Activated CD4-positive, alpha-beta T cell treated with anti-CD3 and anti-CD28 coated beads for 48 hours (primary cell): ENCODE measurements at places on chromosomes 5 and 9.

DNA sequence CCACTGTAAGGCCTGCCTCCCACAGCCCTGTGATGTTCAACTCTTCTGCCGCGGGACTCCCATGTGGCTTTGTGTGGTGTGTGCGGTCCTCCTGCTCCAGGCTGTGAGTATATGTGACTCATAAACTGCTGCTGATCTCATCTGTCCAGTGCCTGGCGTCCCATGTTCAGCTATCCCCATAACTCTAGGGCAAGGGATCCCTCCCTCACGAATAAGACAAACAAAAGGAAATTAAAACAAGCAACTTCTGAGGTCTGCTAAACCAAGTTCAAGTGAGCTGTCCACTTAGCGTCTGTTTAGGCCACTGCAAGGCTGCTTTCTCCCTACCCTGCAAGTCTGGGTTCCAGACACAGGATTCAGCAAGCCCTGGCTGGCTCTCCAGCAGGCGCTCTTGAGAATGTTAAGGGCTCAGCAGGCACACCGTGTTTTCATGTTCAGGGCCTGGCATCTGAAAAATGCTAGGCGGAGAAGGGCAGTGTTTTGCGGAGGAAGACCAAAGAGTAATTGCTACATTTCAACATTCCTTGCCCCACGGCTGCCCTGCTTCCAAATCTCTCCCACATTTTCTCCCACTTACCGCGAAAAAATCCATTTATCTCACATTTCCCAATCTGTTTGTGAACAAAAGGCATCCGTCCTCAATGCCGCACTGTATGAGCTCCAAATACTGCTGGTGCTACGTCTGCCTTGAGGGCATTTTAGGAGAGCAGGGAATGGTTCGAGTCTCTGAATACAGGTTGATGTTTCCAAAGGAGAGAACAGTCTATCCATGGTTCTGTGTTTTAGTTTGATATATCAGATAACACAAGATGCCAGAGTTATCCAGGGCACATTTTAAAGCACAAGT lies 280.2 kb downstream of the SEMA5A start:
- DNase-seq: no peak

DNA sequence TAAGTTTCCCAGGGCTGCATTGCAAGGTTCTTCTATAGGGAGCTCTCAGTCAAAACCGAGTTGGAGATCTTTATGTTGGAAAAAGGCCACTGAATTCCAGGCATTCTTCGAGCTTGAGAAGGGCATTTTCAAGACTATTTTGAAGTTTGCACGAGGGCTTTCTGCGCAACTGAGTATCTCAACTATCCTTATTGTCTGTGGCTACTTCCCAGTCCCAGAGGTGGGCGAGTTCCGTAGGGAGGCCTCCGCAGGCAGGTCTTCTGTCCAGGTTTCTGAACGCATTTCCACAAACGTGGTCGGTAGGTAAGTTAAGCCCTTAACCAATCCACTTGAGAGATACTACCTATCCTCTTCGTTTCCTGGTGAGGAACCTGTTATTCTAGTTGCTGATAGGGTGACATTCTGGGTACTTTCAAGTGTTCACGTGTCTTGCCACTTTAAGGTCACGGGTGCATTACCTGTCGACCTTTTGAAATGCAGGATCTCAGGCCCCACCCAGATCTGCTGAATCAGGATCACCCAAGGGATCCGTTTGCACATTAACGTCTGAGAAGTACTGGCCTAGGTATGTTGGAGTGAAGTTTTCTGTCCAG lies 51.4 kb upstream of the TJP2 start:
- no peak for DNase-seq

DNA sequence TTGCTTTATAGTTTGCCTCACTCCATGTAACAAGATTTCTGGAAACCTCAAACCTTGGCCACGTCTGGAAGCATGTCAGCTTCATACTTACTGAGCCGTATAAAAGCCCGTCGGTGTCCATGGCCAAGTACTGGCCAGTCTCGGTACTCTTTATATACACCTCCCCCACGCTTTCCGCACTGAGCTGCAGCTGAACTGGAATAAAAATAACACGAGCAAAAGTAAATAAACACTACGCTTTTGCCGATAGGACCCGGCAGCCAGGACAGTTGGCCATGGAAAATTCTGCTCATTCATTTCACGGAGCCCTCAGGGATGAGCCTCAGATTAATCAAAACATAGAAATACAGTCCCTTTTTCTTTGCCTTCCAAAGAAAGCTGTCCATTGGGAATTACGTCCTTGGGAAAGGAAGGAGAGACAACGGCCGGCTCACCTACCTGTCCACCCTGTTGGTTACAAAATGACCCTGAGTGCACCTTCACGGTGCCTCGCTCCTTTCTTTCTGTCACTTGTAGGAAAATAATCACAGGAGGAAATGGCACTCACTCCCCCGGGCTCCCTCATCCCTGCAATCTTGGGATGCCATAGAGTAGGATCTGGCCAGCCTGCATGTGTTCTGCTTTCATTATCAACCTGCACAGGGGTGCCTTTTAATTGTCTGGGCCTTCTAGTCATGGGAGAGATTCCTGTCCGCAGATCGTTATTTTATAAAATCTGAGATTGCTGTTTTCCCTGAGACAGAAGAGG lies 85.1 kb downstream of the FGF1 start:
- DNase-seq: no peak

- no peak for DNase-seq
Measured at GRCh38 chr9:121388140-121388905, 18.3 kb upstream of the STOM start.

GRCh38 chr5:50874306-50875001 lies 208.0 kb downstream of the PARP8 start:
- no peak for DNase-seq

DNA sequence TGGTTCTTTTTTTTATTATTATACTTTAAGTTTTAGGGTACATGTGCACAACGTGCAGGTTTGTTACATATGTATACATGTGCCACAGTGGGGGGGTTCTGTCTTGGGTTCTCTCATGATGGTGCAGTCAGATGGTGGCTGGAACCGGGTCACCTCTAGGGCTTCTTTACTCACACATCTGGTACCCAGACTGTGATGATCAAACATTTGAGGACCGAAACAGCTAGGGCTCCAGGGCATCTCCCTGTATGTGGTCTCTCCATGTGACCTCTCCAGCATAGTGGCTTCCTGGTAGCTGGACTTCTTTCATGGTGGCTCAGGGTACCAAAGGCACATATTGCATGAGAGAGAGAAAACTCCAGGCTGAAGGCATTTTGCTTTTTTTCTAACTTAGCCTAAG lies 9.8 kb upstream of the CRHBP start:
- no peak for DNase-seq

- DNase-seq: no peak
Measured at GRCh38 chr5:159838551-159839222, 77.6 kb upstream of the ADRA1B start.

- DNase-seq: no peak
Measured at GRCh38 chr5:129125819-129126218, 31.3 kb downstream of the ISOC1 start.

GRCh38 chr9:120750421-120750820 lies 36.2 kb upstream of the MEGF9 start:
- DNase-seq: no peak
